Stimulated activated CD8-positive, alpha-beta memory T cell treated with anti-CD3 and anti-CD28 coated beads, Interleukin-7, amount 100 ng/mL, for 24 hours (primary cell): ENCODE measurements at places on chromosomes 5 and 9.

GRCh38 chr5:64166201-64166959 is 737 bp downstream of the RNF180 start:
- DNase-seq: no peak

- DNase-seq: no peak
Measured at GRCh38 chr9:120337131-120337530, 242.8 kb downstream of the CDK5RAP2 start.

DNA sequence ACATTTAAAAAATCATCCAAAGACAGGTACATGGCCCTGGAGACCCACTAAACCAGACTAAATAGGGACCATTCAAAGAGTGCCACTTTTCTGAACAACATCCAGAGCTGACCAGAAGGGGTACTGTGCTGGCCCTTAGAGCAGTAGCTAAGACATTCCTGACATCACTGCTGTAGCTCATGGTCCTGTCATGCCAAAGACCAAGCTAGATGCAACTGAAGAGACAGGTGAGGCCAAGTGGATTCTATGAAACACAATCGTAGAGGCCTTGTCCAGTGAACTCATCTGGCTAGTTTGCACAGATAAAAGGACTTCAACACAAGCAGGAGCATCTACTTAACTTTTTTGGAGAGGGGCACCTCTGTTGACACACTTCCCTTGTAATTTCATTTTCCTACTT is 43.3 kb downstream of the G3BP1 start:
- no peak for DNase-seq

DNA sequence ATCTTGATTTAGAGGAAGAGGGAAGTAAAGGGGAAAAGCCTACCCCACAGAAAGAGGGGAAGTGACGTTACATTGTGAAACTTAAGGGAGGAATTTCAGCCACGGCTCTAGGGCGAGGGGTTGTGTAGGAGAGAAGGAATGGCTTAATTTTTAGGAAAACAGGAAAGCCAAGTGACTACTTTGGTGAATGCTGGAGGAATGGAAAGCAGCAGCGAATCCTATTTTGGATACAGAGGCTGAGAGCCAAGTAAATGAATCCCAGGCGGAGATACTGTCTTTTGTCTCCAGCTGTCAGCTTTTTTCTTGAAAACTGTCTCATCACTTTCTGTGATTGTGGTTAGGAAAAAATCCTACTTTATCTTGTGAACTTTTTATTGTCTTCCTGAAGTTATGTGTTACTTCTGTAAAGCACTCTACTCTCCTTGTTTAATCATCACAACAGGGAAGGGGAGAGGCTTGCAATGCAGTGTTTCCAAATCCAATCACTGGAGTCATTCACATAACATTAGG is 188.4 kb downstream of the TSSK1B start:
- DNase-seq: no peak

- no peak for DNase-seq
Measured at GRCh38 chr9:93254806-93255493, 71.0 kb downstream of the WNK2 start.

- DNase-seq: no peak
Measured at GRCh38 chr5:103224118-103224893, 34.3 kb upstream of the MACIR start.
